Metanephros (tissue), 2 donors: ENCODE measurements at places on chromosomes 3 and 15. TPM values are rescaled to one million over a fixed set of nuclear protein-coding genes. Genes with fewer than 3 reads are reported as not detected.

The SPINK8 gene
- not detected for total RNA-seq

The ENTPD3 gene
- total RNA-seq: 1.9 TPM

The PLXND1 gene
- 213 TPM for total RNA-seq

The CLK3 gene
- 79.2 TPM for total RNA-seq

The FRMD5 gene
- total RNA-seq: 0.82 TPM
